ENCODE measurements at places on chromosomes 1 and 21. TPM values are rescaled to one million over a fixed set of nuclear protein-coding genes. Genes with fewer than 3 reads are reported as not detected.

KRTAP19-1 gene
- not detected for total RNA-seq

MMEL1 gene
- total RNA-seq, result not detected

MPL gene
- not detected for total RNA-seq

BATF3 gene
- not detected for total RNA-seq

AVPR1B gene
- not detected for total RNA-seq

FCRL3 gene
- total RNA-seq, result not detected

- H3K27ac ChIP-seq, result no peak overlapping the region
- no peak for DNase-seq
- no peaks in the 10 kb centered on the region for H3K27me3 ChIP-seq
- no peak overlapping the region for H3K4me3 ChIP-seq
Measured at GRCh38 chr1:67780637-67781036, 52.6 kb downstream of the GNG12 start.

DNA sequence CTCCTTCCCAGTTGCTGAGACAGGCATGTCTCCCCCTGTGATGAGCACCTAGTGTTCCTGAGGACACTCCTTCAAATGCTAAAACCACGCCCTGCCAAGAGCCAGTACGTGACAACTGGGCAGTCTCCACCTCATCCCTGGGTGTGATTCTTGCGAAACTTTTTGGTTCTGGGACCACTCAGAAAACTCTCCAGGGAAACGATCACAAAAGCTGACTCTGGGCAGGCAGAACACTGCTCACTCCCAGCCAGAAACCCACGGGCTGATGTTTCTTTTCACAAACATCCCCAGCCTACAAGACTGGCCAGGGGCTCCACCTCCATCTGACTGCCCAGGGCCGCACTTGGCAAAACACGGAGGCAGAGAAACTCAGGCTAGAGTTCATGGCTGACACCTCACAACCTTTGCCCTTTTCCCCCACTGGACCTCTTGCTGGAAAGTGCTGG, 24.4 kb downstream of the DHRS3 start:
- H3K4me1 ChIP-seq, result peaks cover 53% of the 10 kb centered on the region
- no peaks in the 10 kb centered on the region for H3K36me3 ChIP-seq
- no peak overlapping the region for H3K27ac ChIP-seq
- no peaks in the 10 kb centered on the region for H3K27me3 ChIP-seq

DNA sequence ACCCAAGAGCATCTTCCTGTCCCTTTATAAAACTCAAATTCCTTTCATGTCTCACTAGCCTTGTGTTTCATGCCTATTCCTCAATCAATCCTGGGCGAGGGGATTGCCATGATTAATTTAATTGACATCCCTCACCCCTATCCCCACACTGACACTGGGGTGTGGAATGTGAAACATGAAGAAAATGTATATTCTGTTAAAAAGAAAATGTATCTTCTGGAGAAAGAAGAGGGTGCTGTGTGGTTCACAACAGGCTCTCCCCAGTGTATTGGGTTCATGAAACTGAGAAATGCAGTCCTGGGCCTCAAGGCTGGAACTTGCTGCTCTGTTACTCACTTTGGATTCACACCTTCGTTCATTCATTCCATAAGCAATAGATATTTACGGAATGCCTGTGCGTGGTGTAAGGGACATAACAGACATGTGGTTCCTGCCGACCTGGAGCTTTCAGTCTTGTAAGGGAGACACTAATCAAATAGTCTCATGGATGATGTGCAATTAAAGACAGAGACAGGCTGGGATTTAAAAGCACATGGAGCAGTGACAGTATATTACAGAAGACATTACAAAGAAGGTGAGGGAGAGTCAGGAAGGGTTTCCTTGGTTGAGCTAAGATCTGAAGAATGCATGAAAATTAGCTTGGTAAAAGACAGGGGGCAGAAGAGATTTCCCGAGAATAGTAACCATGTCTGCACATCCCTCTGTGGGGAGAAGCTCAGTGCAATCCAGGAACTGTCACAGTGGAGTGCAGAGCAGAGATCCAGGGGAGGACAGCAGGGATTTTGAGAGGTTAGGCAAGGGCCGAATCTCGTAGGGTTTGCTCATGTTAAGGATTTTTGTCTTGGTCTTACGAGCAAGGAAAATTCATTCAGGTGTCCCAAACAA, 32.1 kb downstream of the SERTAD4 start:
- DNase-seq, result no peak
- H3K27me3 ChIP-seq, result no peaks in the 10 kb centered on the region
- H3K36me3 ChIP-seq, result no peaks in the 10 kb centered on the region
- H3K4me3 ChIP-seq, result no peak overlapping the region
- H3K4me1 ChIP-seq, result peaks cover 10% of the 10 kb centered on the region

DNA sequence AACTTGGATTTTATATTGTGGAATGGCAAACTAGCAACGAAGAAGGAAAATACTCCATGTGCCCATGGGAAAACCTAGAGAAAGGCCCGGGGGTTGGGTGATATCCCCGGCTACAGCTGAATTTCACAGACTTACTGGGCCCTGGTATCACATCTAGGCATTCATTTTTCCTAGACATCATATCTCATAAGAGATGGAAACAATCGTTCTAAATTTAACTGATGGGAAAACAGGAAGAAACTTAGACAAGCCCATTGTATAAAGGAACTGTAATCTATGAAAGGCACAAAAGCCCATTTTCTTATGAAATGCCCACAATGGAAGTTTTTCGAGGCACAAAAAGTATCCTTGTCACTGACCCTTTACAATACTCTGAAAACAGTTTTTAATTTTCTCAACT, 407.9 kb upstream of the LYPLAL1 start:
- H3K4me1 ChIP-seq, result no peaks in the 10 kb centered on the region
- H3K36me3 ChIP-seq, result no peaks in the 10 kb centered on the region
- no peak overlapping the region for H3K27ac ChIP-seq
- no peaks in the 10 kb centered on the region for H3K27me3 ChIP-seq
- no peak overlapping the region for H3K4me3 ChIP-seq

DNA sequence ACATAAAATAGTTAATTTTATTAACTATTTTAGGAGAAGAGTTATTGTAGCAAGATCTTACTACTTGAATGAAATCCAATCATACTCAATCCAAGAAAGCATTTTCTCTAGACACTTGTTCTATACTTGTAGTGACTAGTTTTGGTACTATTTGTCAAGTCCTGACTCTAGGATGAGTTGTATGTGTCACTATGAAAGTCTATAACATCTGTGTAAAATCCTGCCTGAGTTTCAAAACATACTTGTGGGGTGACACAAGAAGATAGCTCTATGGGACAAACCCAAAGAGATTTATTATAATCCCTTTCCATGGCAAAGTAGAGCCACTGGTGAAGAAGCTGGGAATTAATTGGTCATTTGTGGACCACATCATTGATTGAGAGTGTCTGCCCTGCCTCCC, 1042.2 kb upstream of the ADGRL4 start:
- no peak for DNase-seq
- no peaks in the 10 kb centered on the region for H3K36me3 ChIP-seq
- no peak overlapping the region for H3K27ac ChIP-seq
- H3K27me3 ChIP-seq, result no peaks in the 10 kb centered on the region

DNA sequence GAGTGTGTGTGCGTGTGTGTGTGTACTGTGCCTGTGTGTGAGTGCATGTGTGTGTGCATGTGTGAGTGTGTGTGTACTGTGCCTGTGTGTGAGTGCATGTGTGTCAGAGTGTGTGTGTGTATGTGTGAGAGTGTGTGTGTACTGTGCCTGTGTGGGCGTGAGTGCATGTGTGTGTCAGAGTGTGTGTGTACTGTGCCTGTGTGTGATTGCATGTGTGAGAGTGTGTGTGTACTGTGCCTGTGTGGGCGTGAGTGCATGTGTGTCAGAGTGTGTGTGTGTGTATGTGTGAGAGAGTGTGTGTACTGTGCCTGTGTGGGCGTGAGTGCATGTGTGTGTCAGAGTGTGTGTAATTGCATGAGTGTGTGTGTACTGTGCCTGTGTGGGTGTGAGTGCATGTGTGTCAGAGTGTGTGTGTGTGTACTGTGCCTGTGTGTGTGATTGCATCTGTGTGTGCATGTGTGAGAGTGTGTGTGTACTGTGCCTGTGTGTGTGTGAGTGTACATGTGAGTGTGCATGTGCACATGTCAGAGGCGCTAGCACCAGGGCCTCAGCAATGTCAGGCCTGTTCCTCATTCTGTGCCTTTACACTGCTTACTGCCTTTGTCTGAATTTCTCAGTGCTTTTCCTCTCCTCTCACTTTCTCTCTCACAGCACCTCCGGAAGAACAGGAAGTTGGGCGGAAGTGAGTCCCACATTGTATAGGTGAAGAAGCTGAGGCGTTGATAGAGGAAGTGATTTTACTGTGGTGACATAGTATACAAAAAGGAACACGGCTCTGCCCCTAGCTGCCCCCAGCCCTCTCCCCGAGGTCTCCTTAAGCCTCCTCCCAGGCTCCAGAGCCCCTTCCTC, 4.9 kb downstream of the SLC5A9 start:
- no peak for DNase-seq
- H3K4me1 ChIP-seq, result peaks cover 10% of the 10 kb centered on the region
- no peak overlapping the region for H3K27ac ChIP-seq
- no peak overlapping the region for H3K4me3 ChIP-seq

GRCh38 chr1:10292188-10292587, 81.8 kb downstream of the KIF1B start:
- H3K27me3 ChIP-seq, result no peaks in the 10 kb centered on the region
- H3K4me3 ChIP-seq, result no peak overlapping the region
- peaks cover 5% of the 10 kb centered on the region for H3K4me1 ChIP-seq

DNA sequence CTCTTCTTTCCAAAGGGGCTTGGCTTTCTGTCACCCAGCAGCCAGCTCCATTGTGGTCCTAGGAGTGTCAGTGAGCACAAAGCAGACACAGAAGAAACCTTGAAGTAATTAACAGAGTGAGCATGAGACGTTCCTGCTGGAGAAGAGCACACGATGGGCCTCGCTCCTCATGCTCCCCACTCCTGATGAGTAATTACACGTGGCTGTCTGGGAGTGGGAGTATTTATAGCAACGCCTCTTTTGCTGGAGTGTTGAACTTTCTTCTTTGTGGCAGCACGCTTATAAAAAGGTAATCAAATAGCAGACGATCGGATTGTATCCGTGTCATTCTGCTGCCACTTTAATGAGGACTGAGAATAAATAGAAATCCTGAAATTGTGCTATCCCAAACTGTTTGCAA, 185.8 kb downstream of the CAMTA1 start:
- no peak overlapping the region for H3K27ac ChIP-seq
- no peak overlapping the region for H3K4me3 ChIP-seq
- DNase-seq, result no peak
- no peaks in the 10 kb centered on the region for H3K27me3 ChIP-seq
- no peaks in the 10 kb centered on the region for H3K4me1 ChIP-seq
- no peaks in the 10 kb centered on the region for H3K36me3 ChIP-seq

DNA sequence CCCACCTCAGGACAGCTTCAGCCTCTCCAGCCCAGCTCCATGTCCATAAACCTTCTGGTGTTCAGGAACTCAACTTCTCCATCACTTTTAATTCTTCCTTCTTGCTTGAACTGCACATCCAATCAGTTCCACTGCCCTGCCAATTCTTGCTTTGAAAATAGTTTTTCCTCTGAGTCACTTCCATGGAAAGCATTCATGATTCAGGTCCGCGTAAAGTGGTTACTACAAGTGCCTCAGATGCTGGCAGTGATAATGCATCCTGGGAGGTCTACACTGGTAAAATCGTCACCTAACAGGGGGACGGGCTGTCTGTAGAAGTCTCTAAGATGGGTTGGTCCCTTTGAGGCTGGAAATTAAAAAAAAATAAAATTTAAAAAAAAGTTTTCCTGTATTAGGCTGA, 25.9 kb upstream of the RCAN1 start:
- H3K27ac ChIP-seq, result no peak overlapping the region
- no peaks in the 10 kb centered on the region for H3K27me3 ChIP-seq
- no peaks in the 10 kb centered on the region for H3K36me3 ChIP-seq
- no peak for DNase-seq

DNA sequence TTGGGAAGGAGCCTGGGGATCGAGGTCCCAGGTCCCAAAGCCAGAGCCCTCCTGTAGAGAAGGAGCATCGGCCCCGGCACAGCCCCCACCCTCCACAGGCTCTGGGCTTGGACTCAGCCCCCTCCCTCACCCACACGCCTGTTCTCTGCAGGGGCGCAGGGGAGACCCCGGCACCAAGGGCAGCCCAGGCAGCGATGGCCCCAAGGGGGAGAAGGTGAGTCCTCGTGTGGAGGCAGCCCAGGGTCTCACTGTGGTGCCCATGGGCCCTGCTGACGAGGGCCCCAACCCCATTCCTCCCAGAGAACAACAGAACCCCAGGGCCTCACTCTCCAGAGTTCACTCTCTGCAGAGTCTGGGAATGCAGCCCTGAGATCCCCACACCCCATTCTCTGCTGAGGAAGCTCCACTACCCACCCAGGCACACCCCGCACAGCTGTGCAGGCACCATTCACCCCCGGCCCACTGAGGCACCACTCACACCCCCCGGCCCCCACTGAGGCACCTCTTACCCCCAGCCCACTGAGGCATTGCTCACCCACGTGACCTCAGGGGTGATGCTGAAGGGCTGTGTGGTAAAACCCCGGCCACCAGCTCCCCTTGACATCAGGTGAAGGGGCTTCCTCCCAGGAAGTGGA, 21.8 kb downstream of the COL6A2 start:
- H3K4me1 ChIP-seq, result no peaks in the 10 kb centered on the region
- H3K4me3 ChIP-seq, result no peak overlapping the region
- no peaks in the 10 kb centered on the region for H3K27me3 ChIP-seq
- H3K36me3 ChIP-seq, result no peaks in the 10 kb centered on the region

GRCh38 chr21:29893687-29894086, 46.1 kb downstream of the GRIK1 start:
- DNase-seq, result no peak
- no peak overlapping the region for H3K4me3 ChIP-seq
- no peaks in the 10 kb centered on the region for H3K36me3 ChIP-seq
- no peak overlapping the region for H3K27ac ChIP-seq

GRCh38 chr1:13829152-13829769, 129.3 kb downstream of the PRDM2 start:
- H3K36me3 ChIP-seq, result no peaks in the 10 kb centered on the region
- no peaks in the 10 kb centered on the region for H3K27me3 ChIP-seq
- no peak overlapping the region for H3K4me3 ChIP-seq
- no peak for DNase-seq
- H3K4me1 ChIP-seq, result peaks cover 4% of the 10 kb centered on the region

DNA sequence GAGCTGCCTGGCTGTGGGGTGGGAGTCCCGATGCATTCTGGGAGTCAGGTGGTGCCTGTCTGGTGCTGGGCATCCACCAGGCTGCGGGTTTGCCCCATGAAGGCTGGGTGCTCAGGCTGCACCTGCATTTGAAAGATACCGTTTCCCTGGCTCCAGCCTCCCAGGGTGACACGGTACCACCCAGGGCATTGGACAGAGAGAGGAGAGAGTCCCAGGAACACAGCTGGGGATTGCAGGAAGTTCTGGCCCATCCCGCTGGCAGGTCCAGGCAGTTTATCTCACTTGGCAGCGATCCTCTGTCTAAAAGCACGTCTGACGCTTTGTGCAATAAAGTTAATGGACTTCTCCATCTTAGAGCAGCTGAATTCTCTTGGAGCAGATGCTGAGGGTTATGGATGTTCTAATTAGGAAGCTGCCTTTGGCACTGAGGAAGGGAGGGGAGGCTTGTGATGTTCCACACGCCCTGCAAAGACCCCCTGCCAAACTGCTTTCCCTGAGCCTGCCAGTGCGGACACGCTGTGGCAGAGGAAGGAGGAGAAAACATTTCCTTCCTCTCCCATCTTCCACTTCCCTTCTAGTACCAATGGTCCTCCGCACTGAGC, 246.9 kb downstream of the GRIK3 start:
- H3K27me3 ChIP-seq, result no peaks in the 10 kb centered on the region
- H3K4me3 ChIP-seq, result no peak overlapping the region
- H3K4me1 ChIP-seq, result no peaks in the 10 kb centered on the region
- no peaks in the 10 kb centered on the region for H3K36me3 ChIP-seq
- DNase-seq, result no peak

- no peaks in the 10 kb centered on the region for H3K27me3 ChIP-seq
- no peaks in the 10 kb centered on the region for H3K36me3 ChIP-seq
- peaks cover 7% of the 10 kb centered on the region for H3K4me1 ChIP-seq
- H3K27ac ChIP-seq, result no peak overlapping the region
- no peak overlapping the region for H3K4me3 ChIP-seq
Measured at GRCh38 chr1:27296773-27297291, 25.1 kb upstream of the TMEM222 start.

Measured in body of pancreas (tissue), 4 donors.